Activated CD4-positive, alpha-beta T cell treated with anti-CD3 and anti-CD28 coated beads, Interleukin-2, Interleukin-4, amounts not matched to agents 100 ng/mL and 50 ng/mL, durations not matched to agents 16 hours and 8 hours (primary cell): ENCODE measurements at places on chromosomes 3 and 15.

DNA sequence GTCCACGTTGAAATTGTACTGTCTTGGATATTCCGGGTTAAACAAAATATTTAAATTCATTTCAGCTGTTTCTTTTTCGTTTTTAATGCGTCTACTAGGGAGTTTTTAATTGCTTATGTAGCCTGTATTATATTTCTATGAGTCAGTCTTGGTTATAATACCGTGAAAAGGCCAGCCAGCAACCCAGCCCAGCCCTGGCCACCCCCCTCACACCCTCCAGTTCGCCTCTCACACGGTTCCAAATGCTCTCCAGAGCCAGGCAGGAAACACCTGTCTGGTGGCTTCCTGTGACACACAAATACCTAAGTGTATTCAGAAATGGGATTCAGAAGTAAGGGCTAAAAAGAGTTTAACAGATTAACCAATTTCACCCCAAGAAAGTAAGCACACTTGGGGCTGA is 4.4 kb downstream of the SH3BP5 start:
- DNase-seq: no peak

- no peak for DNase-seq
These were observed 187.9 kb downstream of the SUCNR1 start for GRCh38 chr3:152061296-152061695.

GRCh38 chr3:190968616-190969015 is 106.1 kb upstream of the GMNC start:
- no peak for DNase-seq

GRCh38 chr15:32687556-32687955 is 30.2 kb upstream of the GREM1 start:
- no peak for DNase-seq

DNA sequence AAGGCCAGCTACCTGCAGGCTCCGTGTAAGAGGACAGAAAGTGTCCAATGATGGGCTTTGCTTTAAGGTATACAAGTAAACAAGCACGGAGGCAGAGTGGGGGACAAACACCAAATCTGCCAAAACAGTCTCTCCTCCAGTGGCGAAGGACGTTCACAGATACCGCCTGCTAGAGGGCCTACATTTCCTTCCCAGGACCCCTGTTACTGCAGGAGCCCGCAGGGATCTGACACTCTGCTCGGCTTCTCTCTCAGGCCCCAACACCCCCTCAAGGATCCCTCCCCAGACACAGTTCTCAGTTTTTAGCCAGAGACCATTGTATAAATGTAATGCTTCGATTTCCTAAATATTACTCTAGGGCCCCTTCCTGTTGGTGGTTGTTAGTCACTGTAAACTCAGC is 46.0 kb upstream of the VGLL4 start:
- DNase-seq: no peak

DNA sequence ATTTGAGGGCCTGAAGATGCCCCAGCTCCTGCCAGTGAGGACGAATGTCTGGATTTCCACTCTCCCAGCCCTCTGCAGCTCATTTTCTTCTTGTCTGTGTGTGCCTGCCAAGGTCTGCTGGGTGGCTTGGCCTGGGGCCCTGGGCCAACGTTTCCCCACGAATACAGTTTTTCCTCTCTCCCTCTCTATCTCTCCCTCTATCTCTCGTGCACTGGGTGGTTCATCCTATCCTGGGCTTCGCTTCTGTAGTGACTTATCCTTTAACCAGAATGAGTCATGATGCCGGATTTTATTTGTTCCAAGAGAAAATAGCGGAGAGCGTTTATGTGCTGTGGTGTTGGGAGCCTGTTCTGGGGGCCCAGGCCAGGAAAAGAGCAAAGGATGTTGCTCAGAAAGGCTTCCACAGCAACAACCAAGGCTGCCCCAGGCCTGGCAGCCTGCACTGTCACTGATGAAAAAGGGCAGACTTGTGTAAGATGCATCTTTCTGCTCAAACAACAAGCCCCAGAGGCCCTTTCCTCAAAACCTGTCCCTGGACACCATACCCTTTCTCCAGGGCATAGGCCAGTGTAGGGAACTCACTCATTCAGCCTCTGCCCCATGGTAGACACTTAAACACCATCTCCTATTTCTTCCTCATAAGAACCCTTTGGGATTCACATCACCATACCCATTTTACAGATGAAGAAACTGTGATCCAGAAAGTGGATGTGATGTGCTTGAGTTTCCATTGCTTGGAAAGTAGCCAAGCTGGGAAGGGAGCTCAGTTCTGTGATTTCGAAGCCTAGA is 47.3 kb downstream of the ITGA11 start:
- DNase-seq: no peak
